ENCODE measurements at places on chromosomes 2 and 18. TPM values are rescaled to one million over a fixed set of nuclear protein-coding genes. Genes with fewer than 3 reads are reported as not detected.
A peak's percentile ranks its signal among the peaks of the same experiment; 100 is the strongest.

Gene CCDC68
- total RNA-seq, result 0.30 TPM

Gene MARCHF4
- 5.0 TPM for total RNA-seq

Gene TUBA4A
- 105 TPM for total RNA-seq

Gene ONECUT2
- total RNA-seq, result 1.5 TPM

Gene ACMSD
- not detected for total RNA-seq

Gene REEP1
- total RNA-seq, result 2.5 TPM

Gene LOXL3
- 43.9 TPM for total RNA-seq

Gene SLC16A14
- total RNA-seq, result 0.81 TPM

Gene INHBB
- total RNA-seq, result 0.94 TPM

Gene FNDC4
- total RNA-seq, result 3.1 TPM

Gene CFC1
- total RNA-seq, result not detected

Gene UNC50
- total RNA-seq, result 67.5 TPM

Gene TRABD2A
- total RNA-seq, result 3.7 TPM

Gene RGPD4
- total RNA-seq, result not detected

Gene KCNJ13
- not detected for total RNA-seq

Gene RAB3GAP1
- 62.7 TPM for total RNA-seq

DNA sequence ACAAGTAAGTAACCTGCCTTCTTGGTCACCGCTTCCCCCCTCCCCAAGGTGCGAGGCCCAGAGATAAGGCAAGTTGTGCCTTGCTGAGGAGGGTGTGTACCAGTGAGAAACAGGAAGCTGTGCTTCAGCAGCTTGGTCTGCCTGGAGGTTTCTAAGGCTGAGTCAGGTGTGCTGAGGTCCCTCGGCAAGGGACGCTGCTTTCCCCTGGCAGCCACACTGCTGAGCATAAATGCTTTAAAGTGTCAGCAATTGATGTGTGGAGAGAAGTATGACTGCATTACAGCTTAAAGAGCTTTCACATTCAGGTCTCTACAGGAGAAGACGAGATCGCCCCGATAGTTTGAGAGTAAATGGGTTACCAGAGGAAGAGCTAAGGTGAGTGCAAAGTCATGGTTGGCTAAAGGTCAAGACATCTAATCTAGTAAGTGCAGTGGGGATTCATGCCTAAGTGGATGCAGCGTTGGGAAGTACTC is 86.9 kb downstream of the LIMS1 start:
- peak; percentile 76 for DNase-seq

- DNase-seq, result no peak
Observed at GRCh38 chr2:100235098-100235497, 87.2 kb downstream of the LONRF2 start.

DNA sequence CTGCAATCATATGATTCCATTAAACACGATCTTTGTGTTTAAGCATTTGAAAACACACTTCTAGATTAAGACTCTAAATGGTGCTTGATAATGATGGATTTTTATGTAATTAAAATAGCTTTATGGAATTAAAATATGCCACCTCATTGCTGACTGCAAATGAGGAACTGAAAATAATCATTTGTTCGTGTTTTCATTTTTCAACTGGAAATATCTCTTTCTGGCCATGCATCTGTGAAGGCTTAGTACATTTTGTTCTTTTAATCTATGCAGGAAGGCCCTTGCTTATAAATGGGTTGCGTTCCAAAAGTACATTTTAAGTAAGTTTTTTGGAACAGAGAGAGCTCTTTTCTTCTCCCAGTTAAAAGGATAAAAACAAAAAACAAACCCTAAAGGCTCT is 125.5 kb downstream of the MC4R start:
- no peak for DNase-seq

DNA sequence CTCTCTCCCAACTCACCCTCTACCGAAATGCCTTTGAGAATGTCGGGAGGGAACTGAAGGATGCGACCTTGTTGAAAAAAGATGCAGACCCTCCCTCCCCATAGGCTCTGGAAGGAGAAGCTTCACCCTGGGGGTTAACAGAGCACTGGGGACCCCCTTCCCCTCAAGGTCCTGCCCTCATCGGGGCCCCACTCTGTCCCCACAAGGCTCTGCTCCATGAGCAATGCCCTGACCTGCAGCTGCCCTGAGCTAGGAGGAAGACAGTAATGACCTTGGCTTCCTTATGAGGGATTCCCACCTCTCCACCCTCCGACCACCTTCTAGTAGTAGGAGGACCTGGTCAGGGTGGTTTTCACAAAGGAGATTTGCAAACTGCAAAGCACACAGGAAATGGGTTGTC is 44.4 kb upstream of the HPCAL1 start:
- no peak for DNase-seq

- no peak for DNase-seq
Observed at GRCh38 chr2:179765666-179766065, 95.7 kb downstream of the ZNF385B start.

DNA sequence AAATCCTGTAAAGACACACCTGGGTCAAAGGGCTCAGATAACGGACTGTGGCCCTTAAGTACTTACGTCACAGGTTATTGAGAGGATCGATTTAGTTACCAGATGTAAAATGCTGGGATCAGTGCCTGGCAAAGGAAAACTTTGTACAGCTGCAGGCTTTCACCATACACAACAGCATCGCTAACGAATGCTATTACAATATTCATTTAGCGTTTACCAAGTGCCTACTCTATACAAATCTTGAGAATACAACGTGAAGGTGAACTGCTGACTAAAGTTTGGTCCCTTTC is 619 bp upstream of the MSH6 start:
- no peak for DNase-seq

- no peak for DNase-seq
Observed at GRCh38 chr18:39958876-39959275, 1996.2 kb upstream of the PIK3C3 start.

DNA sequence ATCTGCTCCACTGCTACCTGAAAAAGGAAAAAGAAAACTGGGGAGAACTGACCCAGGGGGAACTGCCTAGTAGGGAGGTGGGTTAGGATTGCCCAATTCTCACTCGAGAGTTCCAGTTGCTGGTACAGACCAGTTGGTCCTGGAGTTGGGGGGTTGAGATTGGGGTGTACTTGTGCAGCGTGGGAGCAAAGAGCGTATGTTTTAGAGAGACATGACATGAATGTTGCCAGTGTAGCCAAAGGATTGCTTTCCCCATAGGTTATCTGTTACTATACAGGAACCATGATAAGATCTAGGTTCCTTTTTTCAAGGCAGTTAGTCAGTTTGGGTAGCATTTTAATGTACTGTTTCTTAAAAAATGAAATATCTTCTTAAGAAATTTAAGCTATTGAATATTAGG is 68.6 kb downstream of the APLF start:
- DNase-seq, result no peak

GRCh38 chr2:193542762-193543161 is 1348.0 kb upstream of the TMEFF2 start:
- DNase-seq, result no peak

- DNase-seq, result no peak
Observed at GRCh38 chr2:225074366-225074765, 32.1 kb upstream of the DOCK10 start.

DNA sequence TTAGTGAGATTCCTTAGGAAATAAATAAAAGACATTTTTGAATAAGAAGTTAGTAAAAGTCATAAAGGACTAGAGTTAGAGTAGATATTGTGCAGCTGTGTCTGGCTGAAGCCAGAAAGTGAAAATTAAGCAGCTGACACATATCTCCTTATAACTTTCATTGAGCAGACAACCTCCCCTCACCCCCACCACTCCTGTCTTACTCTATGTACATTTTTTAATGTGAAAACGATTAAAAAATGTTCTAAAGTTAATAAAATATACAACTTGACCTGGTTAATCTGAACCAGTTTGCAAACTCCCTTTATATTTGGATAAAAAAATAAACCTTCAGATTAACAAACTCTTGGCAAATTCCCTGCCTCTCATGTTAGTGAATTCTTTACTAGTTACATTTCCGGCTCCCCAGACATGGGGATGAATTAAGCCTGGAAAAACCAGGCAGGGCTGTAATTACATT is 462.8 kb downstream of the MEIS1 start:
- peak; percentile 33 for DNase-seq

DNA sequence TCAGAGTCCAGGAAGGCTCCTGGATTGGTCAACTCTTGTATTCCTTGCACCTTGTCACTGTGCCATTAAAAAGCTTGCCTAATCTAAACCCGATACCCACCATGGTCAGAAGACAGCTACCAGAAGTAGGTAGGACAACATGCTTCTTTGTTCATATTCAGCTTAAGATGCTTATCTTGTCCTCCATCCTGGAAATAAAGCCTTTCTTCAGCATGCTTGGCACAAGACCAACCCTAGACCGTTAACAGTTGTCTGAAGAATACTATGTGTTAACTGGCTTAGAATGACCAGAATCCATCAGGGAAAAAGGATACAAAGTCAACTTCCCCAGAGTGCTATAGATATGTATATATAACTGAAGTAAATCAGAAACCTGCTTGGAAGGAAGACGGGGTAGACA is 193.9 kb downstream of the ZRANB3 start:
- DNase-seq, result peak; percentile 7

- DNase-seq, result no peak
Observed at GRCh38 chr18:61637905-61638595, 254.8 kb downstream of the RNF152 start.

DNA sequence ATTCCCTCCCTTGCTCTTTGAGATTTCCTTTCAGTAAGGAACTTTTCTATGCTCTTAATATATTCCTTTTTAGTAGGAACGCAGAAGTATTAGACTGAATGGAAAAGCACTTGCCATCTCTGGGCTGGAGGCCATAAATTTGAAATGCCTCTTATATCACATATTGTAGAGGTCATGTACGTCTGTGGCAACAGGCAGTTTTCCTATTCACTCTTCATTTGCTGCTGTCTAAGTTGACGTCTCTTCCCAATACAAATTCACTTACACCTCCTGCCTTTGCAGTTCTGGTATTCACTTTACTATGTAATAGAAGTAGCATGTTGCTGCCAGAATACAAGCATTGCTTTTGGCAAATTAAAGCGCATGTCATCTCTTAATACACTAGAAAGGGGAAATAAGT is 34.7 kb downstream of the MGAT4A start:
- no peak for DNase-seq

DNA sequence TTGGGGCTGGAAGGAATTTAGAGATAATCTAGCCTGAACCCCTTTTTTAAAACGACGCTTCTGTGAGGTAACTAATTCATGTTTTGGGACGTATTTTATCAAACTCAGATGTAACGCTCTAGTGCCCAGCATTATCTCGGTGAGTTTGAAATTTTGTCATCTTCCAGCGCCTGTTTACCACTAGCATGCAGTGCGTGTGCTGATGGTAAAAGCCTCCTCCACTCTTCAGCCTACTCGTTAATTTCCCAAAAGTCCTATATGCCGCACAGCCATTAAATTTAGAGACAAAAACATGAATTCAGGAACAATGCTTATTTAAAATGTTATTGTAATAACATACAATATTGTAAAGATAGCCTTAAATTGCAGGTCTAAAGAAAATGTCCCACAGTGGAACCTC is 2.8 kb downstream of the ZCCHC2 start:
- DNase-seq, result no peak

GRCh38 chr2:10531874-10532637 is 83.9 kb upstream of the ODC1 start:
- DNase-seq, result no peak

GRCh38 chr18:13287372-13287771 is 68.8 kb downstream of the LDLRAD4 start:
- DNase-seq, result no peak

DNA sequence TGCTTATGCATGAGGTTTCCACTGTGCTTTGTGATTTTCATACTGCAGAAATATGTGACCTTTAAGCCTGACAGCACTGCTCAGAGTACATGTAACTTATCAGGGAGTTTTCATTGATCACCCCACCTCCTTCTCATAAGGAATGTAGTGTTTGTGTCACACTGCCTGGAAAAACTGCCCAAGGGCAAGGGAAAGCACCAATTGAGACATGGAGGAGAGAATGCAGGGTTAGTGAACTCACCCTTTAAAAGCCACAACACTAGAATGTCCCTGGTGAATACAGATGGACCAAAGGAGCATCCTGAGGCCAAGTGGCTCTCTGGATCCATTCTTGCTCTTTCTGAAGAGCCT is 147.2 kb upstream of the SPATS2L start:
- peak; percentile 76 for DNase-seq

DNA sequence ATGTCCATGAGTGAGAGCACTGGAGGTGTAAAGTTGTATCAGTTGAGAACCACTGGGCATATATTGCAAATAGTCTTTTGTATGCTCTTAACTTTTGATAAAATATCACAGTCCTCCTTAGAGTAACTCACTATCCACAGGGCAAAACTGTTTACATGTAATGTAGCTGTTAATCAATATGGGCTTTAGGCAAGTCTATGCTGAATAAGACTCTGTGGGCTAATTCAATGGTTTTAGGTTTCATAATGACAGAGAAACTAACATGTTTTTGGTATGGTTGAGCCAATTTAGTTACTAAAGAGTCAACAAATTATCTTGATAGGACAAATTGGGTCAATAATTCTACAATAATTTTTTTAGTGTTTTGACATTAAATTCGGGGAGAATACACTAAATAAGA is 1134.9 kb upstream of the FAM98A start:
- DNase-seq, result no peak

- no peak for DNase-seq
Observed at GRCh38 chr2:28654663-28655320, 96.8 kb upstream of the PPP1CB start.

DNA sequence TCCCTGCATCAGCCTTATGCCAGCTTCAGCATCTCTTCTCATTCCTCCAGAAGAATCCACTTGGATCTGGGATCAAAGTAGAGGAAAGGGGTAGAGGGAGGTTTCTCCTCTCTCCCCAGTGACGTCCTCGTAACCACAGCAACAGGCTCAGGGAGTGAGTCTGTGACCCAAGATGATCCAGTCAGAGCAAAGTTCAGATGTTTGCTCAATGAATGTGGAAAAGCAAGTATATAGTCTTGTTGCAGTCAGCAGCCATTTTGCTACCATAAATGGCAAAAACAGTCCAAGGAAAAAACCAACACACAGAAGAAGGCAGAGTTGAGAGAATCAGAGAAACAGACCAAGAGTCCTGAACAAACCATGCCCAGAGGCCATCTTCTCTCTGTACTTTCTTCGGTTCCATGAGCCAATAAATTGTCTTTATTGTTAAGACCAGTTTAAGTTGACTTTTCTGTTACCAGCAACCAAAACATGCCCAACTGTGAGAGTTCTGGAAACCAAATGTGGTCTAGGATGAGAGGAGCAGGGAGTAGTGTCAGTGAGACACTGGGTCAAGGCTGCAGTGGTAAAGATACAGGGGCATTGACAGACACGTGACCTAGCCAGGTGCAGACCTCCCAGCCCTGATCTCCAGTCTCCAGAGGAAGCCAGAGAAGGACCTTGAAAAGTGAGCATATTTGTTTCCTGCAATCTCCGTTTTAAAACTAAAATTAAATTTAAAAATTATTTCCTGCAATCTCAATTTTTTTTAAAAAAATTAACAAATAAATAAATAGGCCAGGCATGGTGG is 3.2 kb upstream of the CXCR1 start:
- DNase-seq, result no peak
